Stimulated activated CD4-positive, alpha-beta T cell treated with anti-CD3 and anti-CD28 coated beads, Interleukin-2, amount 100 ng/mL, for 24 hours (primary cell): ENCODE measurements at places on chromosomes 5 and 9.
A peak's percentile ranks its signal among the peaks of the same experiment; 100 is the strongest.

- peak; percentile 65 for DNase-seq
Observed at GRCh38 chr5:67215519-67216471, 19.2 kb upstream of the CD180 start.

DNA sequence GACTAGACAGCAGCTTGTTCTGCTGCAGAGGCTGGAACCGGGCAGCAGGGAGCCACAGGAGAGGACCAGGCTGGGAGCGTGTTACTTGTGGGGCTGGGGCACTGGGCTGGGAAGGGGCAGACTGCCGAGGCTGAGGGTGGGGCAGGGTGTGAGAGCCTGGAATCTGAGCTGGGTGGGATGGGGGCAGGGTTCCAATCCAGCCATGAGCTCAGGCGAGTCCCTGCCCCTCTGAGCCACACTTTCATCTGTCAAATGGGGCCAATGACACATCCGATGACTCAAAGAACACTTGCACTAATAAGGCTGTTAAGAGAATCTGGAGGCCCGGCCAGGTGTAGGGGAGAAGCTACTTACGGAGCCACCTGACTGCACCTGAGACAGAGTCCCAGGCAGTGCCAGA, 18.7 kb upstream of the WDR38 start:
- no peak for DNase-seq

DNA sequence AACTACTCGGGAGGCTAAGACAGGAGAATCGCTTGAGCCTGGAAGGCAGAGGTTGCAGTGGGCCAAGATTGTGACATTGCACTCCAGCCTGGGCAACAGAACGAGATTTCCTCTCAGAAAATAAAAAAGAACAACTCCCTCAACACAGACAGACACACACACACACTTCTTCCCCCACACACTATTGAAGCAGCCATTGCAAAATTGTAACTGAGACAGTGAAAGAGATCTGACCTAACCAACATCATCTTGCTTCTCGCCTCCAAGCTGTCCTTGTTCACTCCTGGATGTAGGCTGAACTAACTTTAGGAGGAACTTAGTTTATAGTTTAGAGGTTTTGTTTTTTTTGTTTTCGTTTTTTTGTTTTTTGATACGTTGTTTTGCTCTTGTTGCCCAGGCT, 13.0 kb upstream of the PLIN2 start:
- no peak for DNase-seq

DNA sequence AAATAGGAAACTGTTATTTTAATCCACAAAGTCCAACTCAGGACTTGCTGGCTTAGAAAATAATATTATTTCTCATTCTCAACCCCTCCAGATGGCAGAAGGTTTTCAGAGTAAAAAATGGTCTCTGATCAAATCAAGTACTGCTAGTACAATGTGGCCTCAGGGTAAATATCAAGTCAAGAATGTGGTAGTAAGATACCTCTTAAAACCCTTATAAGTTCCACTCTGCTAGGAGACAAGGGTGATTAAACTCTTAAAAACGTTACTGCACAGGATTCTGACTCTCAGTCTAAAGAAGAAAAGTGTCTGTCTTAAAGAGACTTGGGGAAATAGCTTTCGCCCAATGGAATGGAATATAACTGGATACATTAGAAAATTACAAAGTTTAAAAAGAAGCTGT, 120.8 kb upstream of the PDE4D start:
- no peak for DNase-seq

DNA sequence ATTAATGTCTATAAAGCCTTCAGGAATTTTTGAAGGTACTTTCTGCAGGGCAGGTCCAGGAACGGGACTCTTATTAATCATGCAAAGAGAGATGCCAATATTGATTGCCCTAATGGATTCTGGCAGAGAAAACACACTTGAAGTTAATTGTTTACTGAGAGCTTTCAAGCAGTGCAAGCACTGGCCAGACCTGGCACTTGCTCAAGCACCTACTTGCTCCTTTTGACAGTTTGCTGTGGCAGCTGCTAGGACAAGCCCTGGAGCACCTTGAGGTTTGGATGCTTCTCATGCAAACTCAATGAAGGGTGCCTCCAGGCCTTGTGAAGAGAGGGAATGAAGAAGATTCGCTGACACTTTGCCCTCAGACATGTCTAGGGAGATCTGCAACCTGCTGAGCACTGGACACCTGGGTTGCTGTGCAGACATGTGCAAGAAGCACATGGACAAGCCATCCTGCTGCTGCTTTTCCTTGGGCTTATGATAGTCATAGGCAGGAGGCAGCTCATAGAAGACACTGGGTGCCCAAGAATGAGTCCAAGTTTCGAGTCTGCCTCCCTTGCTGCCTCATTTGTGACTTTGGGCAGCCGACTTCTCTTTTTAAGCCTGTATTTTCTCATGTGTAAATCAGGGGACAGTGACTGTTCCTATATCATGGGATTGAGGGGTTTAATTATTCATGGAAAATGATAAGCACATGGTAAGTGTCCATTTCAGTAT, 88.8 kb upstream of the EQTN start:
- no peak for DNase-seq

GRCh38 chr5:143019614-143020515, 249.7 kb downstream of the ARHGAP26 start:
- DNase-seq: no peak

GRCh38 chr9:107546859-107547258, 57.3 kb upstream of the KLF4 start:
- no peak for DNase-seq

DNA sequence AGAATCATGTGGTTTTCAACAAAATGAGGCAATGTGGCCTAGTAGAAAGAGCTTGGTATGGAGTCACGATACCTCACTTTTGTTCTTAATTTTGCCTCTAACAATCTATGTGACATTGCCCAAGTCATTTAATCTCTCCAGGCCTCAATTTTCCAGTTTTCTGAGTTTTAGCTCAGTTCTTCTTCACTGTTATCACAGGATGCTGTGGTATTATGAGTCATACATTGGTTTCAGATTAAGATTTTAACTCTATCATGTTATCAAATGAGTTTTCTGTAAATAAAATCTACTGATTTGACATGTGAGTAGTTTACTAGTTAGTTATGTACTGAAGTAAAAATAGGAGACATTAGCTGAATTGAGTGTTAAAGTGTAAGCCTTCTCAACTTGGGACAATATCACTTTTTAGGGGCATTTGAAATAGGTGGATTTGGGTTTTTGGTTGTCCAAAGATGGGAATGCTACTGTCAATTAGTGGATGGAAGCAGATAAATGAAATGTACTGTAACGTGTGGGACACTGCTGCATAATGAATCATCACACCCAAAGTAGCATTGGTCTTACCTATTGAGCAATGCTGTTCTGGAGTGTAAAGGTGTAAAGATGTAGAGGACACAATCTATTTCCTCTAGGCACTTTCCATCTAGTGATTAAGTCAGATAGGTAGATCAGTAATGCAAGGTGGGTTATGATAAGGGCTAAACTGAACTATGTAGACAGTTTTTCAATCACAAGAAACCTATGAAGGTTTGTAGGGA, 73.3 kb downstream of the NNT start:
- DNase-seq: no peak

- DNase-seq: no peak
Observed at GRCh38 chr9:132175431-132175830, 13.6 kb downstream of the NTNG2 start.

GRCh38 chr9:14393418-14393817, 79.5 kb upstream of the NFIB start:
- no peak for DNase-seq
